Stromal cell of bone marrow (primary cell): ENCODE measurements at places on chromosomes 1 and 21.

GRCh38 chr1:195430826-195431225 lies 1177.4 kb downstream of the KCNT2 start:
- no peak for DNase-seq

DNA sequence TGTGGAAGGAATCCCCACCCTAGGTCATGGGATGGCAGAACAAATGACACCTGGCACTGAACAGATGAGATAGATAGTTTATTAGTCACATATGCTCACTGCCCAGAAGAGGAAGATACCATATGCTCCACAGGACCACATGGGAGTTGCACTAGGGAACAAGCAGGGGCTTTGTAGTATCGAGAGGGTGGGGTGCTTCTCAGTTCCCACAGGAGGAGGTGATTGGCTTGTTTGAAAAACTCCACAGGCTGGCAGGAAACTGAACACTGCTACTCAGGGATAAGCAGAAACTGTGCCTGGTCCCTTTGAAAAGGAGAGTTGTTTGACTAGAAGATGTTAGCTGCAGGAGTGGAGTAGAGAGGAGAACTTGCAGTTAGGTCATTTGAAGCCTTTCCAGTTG lies 31.9 kb upstream of the RXRG start:
- DNase-seq, result no peak

DNA sequence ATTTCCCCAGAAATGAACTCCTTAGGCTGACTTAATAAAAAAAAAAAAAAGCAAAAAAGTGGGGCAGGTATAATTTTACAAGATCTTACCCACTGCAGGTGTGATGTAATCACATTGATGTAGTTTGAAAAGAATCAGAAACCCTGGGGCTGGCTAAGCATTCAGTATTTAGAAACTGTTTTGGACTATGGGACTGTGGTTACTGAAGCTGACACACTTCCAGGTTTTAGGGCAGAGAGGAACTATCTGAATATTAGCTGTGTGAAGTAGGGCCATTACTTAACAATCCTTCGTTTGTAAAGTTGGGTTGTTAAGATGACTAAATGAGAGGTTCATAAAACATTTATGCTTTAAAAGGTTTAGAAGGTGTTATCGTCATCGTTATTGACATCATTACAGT lies 165.3 kb downstream of the FASLG start:
- peak; percentile 9 for DNase-seq

- no peak for DNase-seq
Observed at GRCh38 chr1:22710701-22711049, at the start of gene EPHB2. Gene EPHB2, plus strand, starts transcription at chr1:22710839. Its CDS starts 144 bp downstream, at chr1:22710983.

DNA sequence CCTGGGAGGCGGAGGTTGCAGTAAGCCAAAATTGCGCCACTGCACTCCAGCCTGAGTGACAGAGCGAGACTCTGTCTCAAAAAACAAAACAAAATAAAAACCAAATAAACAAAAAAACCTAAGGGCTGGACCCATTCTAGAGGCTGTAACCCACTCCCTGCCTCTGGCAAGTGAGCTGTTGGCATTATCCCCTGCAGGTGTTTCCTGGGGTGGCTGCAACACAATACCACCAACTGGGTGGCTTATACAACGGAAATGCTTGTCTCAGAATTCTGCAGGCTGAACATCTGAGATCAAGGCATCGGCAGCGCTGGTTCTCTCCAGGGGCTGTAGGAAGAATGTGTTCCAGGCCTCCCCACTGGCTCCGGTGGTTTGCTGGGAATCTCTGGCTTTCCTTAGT lies 15.2 kb downstream of the LRRC38 start:
- no peak for DNase-seq

DNA sequence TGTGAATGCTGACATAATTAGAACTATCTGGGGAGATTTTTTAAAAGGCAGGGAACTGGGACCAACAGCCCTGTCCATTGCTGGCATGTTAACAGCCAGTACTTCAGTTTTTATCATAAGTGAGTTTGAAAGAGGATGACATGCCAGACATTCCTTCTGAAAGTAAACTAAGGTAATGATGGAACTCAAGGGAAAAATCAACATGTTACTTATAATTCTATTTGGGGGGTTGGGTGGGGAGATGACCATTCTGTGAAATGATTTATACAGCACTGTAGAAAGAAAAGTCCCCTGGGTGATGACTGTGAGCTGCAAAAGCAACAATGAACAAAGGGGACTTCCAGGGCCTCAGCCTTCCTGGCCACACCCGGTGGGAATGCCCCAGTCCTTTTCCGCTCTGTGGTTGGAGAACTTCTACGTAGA lies 5.4 kb upstream of the LAMC2 start:
- peak; percentile 91 for DNase-seq

GRCh38 chr1:212487774-212488435 lies 55.2 kb downstream of the NENF start:
- no peak for DNase-seq

DNA sequence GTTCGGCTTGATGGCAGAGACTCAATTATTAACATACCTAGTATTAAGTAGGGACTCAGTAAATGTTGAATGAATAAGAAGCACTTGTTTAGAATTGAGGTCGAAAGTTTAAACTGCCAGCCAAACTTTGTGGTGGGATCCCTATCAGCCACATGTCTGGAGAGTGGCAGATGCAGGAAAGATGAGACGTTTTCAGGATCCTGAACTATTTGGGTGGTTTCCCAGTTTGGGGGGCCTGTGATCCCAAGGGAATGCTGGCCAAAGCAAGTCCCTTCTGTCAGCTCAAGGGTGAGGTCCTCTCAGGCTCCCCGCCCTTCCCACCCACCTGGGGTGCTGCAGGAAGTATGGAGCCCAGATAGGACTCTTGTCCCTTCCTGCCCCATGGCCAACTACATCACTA lies 38.6 kb downstream of the KCNC4 start:
- DNase-seq, result no peak

GRCh38 chr1:225612287-225612686 lies 40.6 kb downstream of the ENAH start:
- DNase-seq, result no peak

- no peak for DNase-seq
Observed at GRCh38 chr1:44284184-44284583, 70.9 kb downstream of the ERI3 start.

GRCh38 chr1:119646521-119647227 lies 1.4 kb downstream of the ZNF697 start:
- no peak for DNase-seq

DNA sequence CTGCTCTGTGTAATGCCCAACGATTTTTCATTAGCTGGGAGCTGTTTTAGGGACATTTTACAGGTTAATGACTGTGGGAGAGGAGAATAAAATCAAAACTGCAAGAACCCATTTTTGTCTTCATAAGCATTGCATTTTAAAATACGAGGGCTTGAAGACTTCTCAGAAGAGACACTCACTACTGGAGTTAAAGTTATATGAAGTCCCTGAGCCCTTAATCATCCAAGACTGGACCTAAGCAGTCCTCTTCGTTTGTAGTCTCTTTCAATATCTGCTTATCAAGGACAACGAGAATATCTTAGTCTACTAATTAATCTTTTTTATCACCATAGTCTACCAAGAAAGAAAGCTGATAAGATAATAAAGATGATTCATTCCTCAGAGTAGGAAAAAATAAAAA lies 176.9 kb upstream of the SGIP1 start:
- no peak for DNase-seq

GRCh38 chr1:22229379-22229778 lies 86.5 kb upstream of the WNT4 start:
- no peak for DNase-seq

- peak; percentile 41 for DNase-seq
Observed at GRCh38 chr1:119367432-119368124, 1.0 kb upstream of the HAO2 start.

DNA sequence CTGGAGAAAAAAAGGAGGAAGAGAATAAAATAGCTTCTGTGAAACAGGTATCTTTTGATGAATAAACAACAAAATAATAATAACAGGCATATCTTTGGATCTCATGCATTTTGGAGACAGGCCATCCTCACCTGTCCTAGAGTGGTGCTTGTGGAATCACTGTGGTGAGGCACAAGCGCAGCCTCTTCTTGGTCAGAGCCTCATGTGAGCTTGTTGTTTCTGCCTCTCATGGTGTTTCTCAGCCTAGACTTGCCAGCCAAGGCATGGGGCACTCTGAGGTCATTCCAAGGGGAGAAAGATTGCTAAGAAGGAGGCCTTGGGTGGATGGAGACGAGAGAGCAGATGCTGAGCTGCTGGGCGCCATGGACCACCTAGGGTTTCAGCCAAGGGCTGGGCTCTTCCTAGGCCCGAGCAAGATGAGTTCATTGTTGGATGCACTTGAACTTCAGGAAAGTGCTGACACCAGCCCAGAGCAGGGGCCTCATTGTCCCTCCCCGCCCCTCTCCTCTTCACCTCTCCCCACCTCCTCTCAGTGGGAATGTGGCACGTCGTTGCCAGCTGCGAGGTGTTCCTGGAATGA lies 49.5 kb downstream of the ATP5PO start:
- no peak for DNase-seq

GRCh38 chr21:31902438-31902837 lies 29.6 kb downstream of the HUNK start:
- no peak for DNase-seq

- DNase-seq, result no peak
Observed at GRCh38 chr1:99623554-99623953, 22.4 kb upstream of the PALMD start.

DNA sequence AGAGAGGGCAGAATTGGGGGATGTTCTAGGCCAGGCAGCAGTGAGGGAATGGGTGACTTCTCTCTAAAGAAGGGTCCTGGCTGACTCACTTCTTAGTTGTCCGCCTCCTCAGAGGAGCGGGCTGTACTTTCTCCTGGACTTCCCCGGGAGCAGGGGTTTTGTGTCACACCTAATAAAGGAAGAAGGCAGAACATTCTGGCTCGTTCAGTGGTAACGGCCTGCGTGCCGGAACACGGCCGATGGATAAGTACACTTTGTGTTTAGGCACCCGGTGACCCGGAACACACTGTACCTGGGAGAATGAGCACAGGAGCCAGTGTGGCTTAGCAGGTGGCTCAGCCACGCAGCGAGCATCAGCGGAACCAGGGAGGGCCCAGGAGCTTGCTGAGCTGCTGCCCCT lies 84.7 kb downstream of the FBXO2 start:
- DNase-seq, result no peak

GRCh38 chr1:35947547-35947946 lies 16.6 kb downstream of the AGO3 start:
- no peak for DNase-seq

- DNase-seq, result peak; percentile 73
Observed at GRCh38 chr21:42923553-42924432, 1.6 kb downstream of the ERVH48-1 start.

- no peak for DNase-seq
Observed at GRCh38 chr1:30123896-30124295, 599.5 kb downstream of the MATN1 start.

GRCh38 chr21:36698385-36698980 lies 432 bp upstream of the SIM2 start:
- no peak for DNase-seq

DNA sequence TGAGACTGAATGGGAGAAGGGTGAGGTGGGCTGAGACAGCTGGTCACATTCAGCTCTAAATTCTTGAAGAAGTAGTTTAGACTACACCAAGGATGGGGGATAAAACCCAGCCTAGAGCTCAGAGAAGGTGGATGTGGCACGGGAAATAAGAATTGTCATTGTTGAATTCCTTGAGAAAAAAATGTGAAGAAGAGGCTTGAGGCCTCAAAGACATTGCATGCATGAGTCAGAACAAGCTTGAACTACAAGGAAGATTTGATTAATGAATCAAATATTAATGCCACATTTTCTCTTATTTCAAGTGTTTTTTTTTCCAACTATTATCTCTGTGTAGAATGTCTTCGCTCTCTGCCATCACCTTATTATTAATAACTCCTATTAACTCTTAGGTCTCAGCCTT lies 58.9 kb downstream of the MAP3K7CL start:
- no peak for DNase-seq

- no peak for DNase-seq
Observed at GRCh38 chr1:111198836-111199235, 1.6 kb downstream of the DENND2D start.

DNA sequence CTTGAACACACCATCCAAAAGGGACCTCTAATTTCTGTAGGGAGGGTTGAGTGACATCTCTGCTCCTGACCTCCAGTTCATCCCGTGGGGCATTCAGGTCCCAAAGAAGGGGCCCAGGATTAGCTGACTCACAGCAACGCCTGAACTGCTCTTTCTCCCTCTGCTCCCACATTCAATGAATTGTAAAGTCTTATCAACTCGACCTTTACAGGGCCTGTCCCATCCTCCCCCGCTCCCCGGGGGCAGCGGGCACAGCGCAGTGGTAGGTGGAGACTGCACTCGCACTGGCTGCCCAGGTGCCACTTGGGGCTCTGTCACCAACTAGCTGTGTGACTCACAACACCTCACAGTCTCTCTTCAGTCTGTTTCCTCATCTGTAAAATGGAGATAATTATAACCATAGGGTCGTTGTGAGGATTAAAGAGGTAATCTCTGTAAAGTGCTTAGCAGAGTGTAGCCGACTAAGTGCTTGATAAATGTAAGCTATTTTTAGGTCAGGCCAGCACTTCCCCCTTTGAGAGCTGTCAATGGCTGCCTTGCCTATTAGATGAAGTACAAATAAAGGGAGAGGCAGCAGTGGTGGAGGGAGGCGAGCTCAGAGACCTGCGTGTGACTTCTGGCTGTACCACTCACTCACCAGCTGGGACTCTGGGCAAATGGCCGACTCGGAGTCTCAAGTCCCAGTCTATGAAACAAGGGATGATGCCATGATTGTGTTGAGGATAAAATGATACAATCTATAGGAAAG lies 637 bp upstream of the MYBPHL start:
- DNase-seq, result no peak

DNA sequence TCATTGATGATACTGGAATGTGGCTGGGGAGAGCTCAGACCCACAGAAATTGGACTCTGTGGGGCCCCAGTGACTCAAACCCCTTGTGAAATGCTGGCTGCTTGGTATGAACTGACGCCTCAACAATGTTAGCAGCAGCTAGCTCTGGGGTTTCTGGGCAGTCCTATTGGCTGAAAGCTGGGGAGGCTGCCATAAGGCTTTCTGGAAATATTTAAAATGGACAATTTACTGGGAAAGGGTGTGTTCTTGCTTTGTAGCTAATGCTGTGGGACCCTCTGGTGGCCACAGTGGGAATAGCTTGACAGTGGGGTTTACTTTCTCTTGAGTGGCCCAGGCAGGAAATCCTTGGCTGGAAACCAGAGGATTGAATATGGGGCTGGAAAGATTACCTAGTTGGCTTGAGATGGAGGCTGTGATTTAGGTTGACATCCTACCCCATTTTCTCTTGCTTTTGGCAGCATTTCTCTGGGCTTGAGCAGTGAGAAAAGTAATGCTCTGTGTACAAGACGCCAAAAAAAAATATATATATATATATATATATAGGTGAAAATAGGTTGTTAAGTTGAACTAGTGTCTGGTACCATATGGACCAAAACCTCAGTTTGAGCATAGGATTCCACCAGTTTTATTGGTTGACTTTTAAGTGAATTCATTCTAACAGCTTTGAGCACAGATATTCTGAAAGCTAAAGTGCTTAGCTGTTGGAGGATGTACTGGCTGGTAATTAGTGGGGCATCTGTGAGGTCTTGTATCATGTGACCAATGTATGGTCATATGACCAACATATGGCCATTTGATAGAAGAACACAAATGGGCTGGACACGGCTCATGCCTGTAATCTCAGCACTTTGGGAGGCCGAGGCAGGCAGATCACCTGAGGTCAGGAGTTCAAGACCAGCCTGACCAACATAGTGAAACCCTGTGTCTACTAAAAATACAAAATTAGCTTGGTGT lies 8.2 kb upstream of the S100A10 start:
- peak; percentile 99 for DNase-seq
